ENCODE measurements at places on chromosomes 5 and 9. TPM values are rescaled to one million over a fixed set of nuclear protein-coding genes. Genes with fewer than 3 reads are reported as not detected.
A peak's percentile ranks its signal among the peaks of the same experiment; 100 is the strongest.

- no peak for DNase-seq
Measured at GRCh38 chr9:70924380-70924779, 197.0 kb downstream of the TRPM3 start.

DNA sequence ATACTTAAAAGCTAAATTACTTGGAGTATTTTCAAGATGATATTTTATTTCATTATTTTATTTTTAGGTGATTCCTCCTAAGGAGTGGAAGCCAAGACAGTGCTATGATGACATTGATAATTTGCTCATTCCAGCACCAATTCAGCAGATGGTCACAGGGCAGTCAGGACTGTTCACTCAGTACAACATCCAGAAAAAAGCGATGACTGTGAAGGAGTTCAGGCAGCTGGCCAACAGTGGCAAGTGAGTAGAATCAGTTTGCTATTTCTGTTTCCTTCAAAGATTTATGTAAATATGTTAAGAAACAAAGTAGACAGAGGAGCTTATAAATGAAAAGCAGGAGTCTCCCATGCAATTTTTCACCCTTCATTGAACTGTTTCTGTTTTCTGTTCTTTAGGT is 47.8 kb downstream of the KDM4C start:
- no peak for DNase-seq

PLAC8L1 gene
- 1.5 TPM for total RNA-seq

PCDHGA1 gene
- 0.48 TPM for total RNA-seq

DNA sequence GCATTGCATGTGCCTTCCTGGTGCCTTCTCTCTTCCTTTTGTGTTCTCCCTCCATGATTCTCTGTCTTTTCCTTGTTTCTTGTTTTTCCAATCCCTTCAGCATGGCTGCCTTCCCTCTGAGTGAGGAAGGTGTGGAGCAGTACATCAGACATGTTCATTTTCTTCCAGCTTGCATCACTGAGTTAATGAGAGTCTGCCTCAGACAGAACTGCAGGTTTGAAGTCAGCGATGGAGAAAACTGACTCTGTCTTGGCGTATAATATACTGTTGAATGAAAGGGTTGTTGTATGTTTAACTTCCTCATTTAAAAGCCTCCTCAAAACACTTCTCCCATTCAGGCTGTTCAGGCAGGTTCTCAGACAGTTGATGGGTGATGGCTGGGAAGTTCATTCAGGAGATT is 129.3 kb downstream of the KDM4C start:
- DNase-seq, result no peak

DNA sequence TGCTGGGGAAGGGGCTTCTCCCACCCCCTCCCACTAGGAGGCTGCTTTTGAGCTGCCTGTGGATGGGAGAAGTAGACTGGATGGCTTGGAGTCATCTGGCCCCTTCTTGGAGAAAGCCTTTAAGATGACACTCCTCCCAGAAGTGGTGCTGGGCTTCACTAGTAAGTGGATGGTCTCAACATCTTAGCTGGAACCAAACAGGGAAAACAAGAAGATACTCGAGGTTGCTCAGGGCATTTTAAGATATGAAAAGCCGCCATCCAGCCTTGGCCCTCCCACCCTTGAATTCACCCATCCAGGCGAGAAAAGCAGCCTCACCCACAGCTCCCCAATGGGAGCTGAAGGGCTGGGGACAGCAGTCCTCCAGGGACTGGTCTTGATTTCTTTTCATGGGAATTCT is 7.8 kb upstream of the SMIM32 start:
- no peak for DNase-seq

- no peak for DNase-seq
Measured at GRCh38 chr5:1762883-1763547, 36.6 kb downstream of the MRPL36 start.

DNA sequence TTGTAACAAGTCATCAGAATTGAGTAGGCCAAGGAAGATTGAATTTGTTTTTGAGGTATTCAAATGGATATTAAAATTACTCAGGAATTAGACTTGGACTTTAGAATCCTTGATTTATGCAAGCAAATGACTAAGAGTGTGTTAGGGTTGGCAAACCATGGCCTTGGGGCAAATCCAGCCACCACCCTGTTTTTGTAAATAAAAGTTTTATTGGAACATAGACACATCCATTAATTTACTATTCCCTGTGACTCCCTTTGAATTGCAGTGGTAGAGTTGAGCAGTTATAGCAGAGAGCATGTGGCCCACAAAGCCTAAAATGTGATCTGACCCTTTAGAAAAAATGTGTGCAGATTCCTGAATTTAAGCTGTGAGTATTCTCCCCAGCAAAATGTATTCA is 115.6 kb downstream of the WDR70 start:
- DNase-seq, result no peak

TAF1L gene
- not detected for total RNA-seq

C9orf153 gene
- total RNA-seq, result 0.55 TPM

DNA sequence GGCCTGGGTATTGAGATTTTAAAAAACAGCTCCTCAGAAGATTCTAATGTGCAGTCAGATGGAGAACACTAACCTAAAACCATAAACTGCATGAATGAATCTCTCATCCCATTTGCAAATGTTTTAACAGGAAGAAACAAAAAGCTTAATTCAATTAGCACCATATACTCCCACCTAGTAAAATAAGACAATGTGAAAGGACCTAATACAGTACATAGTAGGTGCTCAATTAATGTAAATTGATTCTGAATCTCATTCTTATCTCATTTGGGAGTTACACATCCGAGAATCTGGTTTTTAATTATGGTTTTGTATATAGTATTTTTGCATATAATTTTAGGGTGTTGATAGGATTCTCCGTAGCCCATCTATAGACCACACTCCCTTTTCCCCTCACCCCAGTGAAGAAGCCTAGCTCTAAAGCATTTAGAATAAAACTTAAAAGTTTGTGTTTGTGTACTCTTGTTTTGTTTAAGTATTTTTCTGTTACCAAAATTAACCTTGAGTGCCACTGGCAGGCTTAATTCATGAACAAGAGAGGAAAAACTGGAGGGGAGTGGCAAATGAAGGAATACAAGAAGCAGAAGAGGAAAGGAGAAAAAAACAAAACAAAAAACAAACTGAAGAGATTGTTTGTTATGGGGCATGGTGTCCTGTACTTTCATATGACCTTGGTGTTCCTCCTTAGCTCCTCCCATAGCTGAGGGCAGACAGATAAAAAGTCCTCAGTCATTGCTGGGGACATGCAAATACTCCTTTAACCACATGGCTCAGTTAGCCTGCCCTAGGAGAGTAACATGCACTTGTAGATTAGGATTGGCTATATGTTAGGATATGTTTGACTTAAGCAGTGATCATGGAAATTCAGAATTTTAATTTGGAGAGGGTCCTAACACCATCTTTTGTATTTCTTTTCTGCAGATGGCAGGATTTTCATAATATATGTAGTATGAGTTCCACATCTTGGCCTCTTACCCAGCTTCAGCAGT is 1.2 kb downstream of the RNF14 start:
- DNase-seq, result no peak

IFNA13 gene
- not detected for total RNA-seq

DNA sequence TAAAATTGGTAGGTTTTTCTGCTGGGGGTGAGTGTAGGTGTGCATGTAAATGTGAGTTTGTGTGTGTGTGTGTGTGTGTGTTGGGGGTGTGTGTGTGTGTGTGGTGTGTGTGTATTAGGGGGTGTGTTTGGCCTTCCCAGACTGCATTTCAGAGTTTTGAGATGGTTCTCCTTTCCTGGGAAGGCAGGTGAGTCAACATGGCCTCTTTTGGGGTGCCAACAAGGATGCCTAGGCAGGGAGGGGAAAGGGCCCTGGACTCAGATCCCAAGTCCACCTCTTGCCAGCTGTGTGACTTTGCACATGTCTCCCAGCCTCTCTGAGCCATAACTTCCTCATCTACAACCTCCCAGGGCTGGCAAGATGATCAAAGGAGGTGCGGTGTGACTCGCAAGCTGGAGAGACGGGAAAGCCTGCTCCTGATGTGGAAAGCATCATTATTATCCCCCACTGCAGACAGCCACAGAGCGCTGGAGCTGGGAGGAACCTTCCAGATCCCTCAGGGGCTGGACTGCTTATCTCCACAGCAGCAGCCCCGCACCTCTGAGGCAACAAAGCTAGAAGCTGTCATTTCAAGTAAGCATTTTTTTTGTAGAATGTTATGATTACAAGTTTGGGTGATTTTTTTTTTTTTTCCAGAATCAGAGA is 63.5 kb upstream of the TBC1D2 start:
- DNase-seq, result peak; percentile 53

DNA sequence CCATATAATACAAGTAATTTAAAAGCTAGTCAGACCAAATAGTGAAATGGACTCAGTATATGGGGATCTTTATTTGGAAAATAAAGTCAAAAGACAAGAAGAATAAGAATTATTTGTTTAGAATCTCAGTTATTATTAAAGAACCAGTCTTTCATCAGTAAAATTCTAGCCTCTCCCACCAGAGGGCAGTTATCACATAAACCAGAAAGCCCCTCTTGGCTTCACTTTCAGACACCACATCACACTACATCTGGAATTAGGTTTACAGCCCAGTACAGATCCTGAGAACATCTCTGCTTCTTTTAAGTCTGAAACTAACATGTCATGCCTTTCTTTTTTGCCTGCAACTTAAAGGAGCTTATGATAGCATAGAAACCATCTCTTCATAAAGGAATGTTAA is 12.2 kb upstream of the HSPB3 start:
- no peak for DNase-seq

DNA sequence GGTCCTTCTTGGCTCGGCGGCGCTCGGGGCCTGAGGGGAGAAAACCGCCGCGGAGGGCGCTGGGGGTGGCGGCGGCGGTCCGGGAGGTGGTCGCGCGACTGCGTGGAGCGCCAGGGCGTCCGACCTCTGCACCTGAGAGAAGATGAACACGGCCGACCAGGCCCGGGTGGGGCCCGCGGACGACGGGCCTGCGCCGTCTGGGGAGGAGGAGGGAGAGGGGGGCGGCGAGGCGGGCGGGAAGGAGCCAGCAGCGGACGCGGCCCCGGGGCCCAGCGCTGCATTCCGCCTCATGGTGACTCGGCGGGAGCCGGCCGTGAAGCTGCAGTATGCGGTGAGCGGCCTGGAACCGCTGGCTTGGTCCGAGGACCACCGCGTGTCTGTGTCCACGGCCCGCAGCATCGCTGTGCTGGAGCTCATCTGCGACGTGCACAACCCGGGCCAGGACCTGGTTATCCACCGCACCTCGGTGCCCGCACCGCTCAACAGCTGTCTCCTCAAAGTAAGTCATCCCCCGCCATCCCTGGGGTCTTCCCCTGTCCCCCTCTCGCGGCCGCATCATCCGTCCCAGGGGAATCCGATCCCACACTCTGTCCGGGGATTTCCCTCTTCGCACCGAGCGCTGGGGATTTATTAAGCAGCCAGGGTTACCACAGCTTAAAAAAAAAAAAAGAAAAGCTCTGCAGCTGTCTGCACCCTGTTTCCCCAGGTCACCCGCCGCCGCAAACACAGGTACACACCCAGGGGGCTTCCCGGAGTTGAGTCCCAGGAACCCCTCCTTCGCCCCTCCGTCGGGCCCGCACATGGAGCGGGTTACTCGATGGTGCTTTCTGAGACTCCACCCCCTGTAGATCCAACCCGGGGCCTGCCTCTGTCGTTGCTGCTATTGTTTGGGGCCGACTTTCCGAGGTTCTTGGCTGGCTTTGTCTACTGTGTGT is at the start of gene GTF3C4:
Gene GTF3C4, plus strand, starts transcription at position 8 of the 935 bp plus-strand sequence. Its CDS starts 135 bp downstream, at position 143.
- no peak for DNase-seq

DNA sequence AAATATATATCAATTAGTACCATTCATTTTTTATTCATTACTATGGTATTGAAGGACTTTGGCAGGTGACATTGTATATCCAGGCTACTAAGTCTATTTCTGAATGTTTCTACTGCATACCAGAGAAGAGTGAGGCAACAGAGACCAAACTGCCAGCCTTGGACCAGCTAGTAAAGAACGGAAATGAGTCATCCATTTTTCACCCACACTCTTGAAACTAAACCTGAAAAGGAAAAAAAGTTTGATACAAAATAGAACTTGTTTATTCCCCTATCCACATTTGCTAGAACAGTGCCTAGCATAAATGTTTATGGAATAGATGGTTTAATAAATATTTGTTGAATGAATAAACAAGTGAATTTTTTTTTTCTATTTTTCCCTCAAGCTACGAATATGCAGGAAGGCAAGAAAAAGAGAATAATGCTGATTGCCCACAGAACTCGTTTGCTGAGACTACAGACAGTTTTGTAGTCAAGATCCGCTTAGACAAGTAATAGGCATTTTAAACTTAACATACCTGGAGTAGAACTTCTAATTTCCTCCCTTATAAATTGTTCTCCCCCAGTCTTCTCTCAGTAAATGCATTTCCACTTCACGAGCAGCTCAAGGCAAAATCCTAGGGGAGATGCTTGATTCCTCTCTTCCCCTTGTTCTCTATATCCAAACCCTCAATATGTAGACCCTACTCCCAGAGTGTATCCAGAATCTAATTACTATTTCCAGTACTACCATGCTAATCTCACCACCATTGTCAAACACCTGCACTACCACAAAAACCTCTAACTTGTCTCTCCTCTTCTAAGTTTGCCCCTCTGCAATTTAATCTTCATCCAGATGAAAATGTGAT is 146.2 kb upstream of the RASA1 start:
- no peak for DNase-seq

DNA sequence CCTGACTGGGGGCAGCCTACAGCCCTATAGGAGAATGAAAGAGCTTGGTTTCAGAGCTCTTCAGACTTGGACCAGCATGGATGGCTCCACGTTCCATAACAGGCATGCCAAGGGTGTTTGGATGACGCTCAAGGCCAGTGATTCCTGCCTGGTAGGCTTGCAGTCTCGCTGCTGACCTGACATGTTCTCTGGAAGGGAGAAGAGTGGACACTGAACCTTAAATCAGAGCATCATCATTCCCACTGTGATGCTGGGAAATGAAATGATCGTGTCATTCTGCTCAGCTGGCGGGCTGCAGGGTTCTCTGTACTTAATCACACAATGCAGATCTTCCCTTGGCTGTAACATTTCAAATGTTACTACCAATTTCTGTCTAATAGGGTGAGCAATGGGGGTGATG is 57.0 kb downstream of the CFAP90 start:
- no peak for DNase-seq

DNA sequence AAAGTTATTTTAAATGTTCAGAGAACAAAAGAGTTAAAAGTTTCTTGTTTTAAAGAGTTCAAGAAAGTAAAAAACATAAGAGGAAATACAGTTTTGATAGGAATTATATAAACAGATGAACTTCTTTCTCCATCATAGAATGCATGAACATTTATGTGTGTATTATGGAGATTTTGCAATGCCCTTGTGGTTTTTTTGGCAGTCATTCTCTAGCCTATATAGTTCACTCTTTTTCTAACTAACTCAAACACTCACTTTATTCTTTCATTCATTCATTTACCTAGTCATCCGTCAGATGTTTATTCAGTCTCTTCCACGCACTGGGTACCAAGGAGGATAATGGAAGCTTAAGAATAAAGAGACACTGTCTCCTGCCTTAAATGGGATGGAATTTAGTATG is 195.9 kb upstream of the VLDLR start:
- no peak for DNase-seq

Data from mesenteric fat pad (tissue), 1 donor.